ENCODE measurements at places on chromosomes 4 and X.

DNA sequence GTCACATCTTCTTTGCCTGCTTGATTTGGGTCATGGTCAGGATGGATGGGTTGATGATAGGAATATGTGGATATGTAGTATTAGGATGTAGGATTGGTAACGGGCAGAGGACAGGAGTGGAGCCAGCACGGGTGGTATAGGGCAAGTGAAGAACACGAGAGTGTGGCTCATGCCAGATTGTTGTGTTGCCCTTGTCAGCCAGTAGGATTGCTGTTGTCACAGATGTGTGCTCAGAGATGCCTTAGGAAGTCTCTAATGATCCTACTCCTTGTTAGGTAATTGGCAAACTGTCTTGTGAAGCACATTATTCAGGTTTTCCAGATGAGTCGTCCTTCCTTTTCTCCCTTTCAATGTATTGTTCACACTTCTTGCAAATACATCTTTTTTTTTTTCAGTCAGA, 5.5 kb downstream of the ATP10D start:
- peak; percentile 80 for DNase-seq

GRCh38 chr4:105620640-105621323, 68.4 kb downstream of the ARHGEF38 start:
- peak; percentile 3 for DNase-seq

DNA sequence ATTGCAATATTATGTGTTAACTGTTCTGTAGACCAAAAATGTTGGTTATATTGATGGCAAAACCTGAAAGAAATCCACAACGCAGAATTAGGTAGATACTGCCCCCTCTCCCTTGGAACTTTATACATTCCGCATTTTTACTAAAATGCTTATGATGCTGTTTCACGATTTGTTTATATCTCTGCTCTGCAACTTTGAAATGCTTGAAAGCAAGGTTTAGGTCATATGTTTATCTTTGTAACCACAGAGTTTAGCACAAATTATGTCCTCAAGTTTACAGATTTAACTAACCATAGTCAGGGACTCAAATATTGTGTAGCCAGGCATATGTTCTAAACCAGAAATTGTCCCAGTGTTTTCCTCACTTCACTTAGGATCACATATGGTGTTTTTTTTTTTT, 66.1 kb upstream of the H2AZ1 start:
- no peak for DNase-seq

DNA sequence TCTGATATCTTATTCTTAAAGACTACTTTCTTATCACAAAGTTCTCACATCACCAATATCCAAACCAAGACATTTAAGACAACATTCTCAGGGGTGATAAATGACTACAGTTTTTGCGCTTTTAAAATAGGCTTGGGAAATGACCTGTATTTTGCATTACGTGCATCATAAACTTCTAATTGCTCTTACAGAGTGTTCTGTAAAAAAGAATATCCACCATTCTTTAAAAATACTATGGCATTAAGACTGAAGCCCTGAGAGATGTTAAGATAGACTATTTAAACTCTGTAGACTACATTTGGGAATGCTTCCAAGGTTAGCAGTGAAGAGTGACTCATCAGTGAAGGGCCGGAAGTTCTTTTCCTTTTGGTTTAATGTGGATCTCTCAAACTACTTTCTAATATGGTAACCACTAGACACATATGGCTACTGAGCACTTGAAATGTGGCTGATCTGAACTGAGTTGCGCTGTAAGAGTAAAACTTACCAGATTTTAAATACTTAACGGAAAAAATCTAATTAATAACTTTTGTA, 518.8 kb upstream of the FTHL17 start:
- peak; percentile 72 for DNase-seq

GRCh38 chrX:121457096-121457495, 409.7 kb downstream of the GLUD2 start:
- DNase-seq: no peak

GRCh38 chr4:38149997-38150671, 189.9 kb downstream of the PTTG2 start:
- DNase-seq: no peak

DNA sequence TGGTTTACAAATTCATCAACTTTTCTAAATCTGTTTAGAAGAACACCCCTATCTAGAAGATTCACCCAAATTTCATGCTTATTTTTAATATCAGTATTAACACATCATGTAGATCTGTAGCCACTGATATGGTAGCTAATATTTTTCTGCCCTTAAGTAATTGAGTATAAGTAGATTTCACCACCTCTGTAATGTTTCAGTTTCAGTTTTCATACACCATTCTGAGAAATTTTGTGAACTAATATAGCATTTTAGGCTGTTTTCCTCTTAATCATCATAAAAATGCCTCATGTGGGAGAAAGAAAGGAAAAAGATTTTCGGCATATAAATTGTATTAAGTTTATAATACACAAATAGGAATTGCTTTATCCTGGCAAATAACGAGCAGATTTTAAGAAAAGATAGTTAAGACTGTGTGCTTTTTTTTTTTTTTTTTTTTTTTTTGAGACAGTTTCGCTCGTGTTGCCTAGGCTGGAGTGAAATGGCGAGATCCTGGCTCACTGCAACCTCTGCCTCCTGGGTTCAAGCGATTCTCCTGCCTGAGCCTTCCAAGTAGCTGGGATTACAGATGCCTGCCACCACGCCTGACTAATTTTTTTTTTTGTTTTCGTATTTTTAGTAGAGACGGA, 21.4 kb upstream of the RBPJ start:
- no peak for DNase-seq

DNA sequence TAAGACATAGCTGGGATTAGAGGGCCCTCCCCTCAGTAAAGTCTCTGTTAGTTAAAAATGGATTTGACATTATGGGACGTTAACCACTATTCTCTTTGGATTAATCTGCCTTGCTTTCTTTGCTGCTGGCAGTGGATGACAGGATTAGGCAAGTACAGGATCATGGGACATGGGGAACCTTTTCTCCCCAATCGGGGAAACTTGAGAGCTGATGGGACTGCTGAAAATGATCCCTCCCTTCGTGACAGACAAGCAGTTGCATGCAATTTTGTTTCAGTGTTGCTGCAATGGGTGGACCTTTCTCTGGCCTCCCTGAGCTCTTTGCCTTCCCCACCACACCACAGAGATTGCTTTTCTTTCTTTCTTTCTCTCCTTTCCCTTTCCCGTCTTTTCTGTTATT, 120.2 kb upstream of the BANK1 start:
- DNase-seq: no peak

DNA sequence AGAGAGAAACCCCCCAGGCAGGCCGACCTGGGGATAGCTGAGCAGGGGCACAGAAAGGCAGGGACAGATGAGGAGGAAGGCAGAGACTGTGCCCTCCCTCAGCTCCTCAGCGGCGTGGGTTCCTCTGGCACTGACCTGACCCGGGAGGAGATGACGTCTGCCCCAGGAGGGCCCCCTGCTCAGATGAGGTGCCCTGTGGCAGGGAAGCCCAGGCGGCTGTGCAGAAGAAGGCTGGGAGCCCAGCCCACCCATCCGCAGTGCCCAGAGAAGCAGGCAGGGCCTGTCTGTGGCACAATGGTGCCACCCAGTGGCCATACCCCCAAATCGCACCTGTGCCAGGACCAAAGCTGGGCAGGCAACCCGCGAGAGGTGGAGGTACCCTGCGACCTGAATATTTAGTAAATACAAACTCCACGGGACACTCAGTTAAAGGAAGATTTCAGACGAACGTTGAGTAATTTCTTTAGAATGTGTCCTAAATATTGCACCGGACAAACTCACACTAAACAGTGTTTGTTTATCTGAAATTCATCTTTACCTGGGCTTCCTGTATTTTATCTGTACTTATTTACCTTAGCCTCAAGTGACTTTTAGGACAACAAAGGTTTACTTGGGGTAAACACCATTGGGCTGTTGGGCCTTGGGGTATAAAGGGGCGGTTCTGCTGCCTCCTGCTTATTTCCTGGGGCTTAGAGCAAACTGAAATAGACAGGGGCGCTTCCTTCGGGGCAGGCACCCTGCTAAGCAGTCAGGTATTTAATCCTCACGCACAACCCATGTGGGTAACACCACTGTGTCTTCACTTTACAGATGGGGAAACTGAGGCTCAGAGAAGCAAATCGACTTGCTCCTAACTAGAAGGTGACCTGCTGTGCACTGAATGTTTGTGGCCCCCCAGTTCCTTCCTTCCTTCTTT, 46.5 kb upstream of the HMX1 start:
- peak; percentile 44 for DNase-seq

GRCh38 chr4:147928400-147928799, 196.5 kb downstream of the ARHGAP10 start:
- DNase-seq: peak; percentile 87

DNA sequence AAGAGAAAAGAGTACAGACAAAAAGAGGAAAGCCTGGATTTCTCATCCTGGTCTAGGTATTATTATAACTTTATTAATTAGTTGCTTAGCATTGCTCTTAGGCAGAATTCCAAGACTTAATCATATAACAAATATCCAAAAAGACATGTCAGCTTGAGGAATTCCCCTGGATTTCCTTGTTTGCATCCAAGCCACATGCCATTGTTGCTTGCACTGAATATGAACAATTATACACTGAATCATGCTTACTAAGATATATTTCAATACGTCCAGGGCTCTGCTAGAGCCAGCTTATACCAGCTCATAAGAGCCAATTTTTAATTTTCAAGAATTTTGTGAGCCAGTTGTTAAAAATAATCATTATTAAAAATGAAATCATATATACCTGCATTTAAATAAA, 5.5 kb upstream of the TLR10 start:
- DNase-seq: peak; percentile 57

- DNase-seq: peak; percentile 37
Observed at GRCh38 chr4:78057600-78058550, 752 bp downstream of the FRAS1 start.

DNA sequence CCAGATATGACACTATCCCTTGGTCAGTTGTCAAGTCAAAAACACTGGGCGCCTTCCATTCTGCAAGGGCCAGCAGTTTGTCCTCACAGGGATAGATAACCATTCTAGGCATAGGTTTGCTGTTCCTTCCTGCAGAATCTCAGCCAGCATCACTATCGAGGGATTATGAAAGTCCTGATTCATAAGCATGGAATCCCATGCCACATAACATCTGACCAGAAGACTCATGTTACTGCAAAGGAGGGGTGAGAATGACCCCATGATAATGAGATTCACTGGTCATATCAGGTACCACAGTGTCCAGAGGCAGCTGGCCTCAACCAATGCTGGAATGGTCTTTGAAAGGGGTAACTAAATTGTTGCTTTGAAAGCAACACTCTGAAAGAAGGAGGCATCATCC, 84.7 kb downstream of the OTC start:
- no peak for DNase-seq
